Fibroblast of skin of left biceps (primary cell): ENCODE measurements at places on chromosomes 6 and 20.

DNA sequence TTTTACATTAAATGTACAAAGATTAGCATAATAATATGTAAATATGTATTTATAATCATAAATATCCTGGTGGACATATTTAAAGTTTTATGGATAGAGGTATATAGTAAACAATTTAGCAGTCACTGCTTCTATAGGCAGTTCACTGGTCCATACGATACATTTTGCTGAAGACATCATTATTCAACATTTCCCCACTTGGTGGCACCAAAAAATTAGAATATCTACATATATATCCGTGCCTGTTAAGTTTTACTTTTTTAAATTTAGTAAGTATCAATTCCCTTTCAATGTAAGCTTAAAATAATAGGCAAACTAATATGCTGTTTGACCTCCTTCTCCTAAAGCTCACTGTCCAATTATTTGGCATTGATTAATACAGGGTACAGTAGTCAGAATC, 64.2 kb downstream of the LMBRD1 start:
- DNase-seq = no peak

- DNase-seq = no peak
These were observed 160.2 kb downstream of the BTBD3 start for GRCh38 chr20:12077875-12078274.

DNA sequence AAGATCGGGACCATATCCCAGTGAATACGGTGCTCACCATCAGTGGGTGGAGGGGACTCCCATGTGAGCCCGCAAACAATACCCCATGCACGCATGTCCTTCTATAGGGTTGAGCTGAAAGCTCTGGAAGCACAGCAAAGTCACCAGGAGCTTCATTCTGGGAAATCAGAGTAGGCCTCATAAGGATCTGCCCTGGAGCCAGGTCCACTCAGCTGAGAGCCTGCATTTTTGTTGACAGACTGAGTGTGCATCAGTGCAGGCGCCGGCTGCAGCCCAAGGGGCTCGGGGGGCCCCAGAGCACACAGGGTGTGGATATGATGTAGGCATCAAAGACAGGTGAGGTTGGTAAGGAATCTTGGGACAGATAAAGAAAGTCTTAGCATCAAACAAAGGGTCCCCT, 79.8 kb upstream of the CD93 start:
- DNase-seq = no peak

DNA sequence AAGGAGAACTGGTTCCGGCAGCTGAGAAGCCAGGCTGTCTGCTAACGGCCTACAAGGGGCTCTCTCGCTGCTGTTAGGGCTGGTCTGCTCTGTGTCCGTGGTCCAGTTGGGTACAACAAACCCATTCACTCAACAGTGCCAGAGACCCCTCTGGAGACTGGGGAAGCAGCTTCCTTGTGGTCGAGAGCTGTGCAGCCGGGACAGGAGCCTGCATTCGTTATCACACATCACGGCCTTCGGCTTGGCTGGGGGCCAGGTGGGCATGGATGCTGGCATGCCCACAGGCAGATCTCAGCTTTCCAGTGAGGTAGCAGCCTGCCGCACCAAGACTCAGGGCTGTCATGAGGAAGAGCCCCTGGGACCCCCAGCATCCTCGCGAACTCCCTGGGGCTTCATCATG, 124.7 kb downstream of the PREX1 start:
- DNase-seq = no peak

- no peak for DNase-seq
These were observed 50.4 kb downstream of the UNC5CL start for GRCh38 chr6:40988634-40989033.

- no peak for DNase-seq
These were observed 173.2 kb downstream of the DOK5 start for GRCh38 chr20:54648421-54649142.

- DNase-seq = no peak
These were observed 206.3 kb downstream of the PREX1 start for GRCh38 chr20:48621376-48622078.

GRCh38 chr6:50288881-50289280, 239.2 kb upstream of the DEFB112 start:
- peak; percentile 6 for DNase-seq

DNA sequence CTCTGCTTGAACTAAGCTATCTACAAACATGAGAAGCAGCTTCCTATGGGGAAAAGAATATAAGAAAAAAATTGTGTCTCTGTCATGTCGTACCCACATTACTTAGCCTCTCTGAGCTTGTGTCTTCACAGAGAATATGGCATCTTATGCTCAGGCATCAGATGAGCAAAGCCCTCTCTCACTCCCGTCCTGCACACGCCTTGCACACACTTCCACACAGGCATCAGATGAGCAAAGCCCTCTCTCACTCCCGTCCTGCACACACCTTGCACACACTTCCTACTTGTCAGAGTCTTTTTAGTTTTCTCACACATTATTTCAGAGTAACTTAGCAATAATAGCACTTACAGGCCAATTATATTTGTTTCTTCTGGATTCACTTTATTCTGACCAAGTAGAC, 79.0 kb upstream of the DUSP22 start:
- no peak for DNase-seq

DNA sequence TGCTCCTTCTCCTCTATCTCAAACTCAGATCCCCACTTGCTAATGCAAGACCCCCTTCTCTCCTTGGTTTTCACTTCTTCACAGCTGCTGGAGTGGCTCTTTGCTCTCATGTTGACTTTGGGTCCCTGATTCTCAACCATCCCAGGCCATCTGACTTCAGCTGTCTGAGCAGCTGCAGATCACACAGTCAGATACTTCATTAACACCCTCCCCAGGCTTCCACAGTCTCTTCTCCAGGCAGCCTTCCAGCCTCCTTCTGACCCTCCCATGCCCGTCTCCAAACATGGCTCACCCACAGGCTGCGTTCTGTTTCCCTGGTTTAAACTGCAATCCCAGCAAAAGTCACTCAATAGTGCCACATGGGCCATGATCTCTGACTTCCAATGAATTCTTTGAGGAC, 65.4 kb downstream of the HIVEP2 start:
- no peak for DNase-seq

DNA sequence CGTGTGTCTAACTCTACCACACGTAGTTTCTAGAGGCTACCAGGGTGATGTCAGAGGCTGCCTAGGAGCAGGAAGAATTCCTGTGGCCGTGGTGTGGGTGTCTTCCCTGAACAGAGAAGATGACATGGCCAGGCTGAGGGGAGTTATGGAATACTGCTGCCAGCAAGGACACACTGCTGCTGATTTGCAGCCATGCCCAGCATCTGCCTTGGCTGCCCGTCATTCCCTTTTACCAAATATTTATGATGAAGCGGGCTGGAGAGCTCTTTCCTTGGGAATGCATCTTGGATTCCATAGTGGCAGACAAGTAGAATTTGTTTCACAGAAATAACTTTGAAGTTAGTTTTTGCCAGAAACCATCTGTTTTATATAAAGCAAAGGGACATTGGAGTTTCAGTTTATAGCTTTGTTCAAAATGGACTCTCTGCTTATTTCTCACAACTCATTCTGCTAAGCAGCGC, 80.8 kb upstream of the VSTM2L start:
- DNase-seq = peak; percentile 77

DNA sequence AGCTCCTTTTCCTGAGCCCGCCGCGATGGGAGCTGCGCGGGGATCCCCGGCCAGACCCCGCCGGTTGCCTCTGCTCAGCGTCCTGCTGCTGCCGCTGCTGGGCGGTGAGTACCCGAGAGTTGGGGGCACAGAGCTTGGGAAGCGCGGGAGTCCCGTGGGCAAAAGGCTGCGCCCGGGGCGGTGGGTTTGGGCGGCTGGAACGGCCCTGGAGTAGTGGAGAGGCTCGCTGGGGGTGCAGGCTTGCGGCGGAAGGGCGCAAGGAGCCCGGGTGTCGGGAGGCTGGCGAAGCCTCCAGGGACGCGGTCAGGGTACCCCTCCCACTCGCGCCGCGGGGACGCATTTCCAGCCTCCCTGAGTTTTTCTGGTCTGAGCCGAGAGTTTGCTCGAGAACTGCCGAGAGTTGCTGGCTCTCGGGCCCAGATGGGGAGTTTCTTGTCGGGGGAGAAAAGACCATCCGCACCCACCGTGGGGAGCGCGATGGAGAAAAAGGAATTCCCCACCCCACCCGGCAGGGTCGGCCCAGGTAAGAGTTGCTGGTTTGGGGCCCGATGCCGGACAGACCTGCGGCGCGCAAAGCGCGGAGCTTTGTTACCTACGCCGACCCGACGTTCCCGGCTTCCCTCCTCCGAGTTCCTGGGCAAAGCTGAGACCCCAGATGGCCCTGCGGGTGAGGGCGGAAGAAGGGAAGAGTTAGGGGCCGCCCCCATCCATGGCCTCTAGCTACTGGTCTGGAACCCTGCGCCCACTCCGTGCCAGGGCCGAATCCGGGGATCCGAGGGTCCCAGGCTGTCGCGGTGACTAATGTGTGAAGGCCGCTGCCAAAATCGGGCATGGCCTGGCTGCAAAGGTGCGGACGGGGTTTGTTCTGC, 584 bp downstream of the PTK7 start:
- no peak for DNase-seq

DNA sequence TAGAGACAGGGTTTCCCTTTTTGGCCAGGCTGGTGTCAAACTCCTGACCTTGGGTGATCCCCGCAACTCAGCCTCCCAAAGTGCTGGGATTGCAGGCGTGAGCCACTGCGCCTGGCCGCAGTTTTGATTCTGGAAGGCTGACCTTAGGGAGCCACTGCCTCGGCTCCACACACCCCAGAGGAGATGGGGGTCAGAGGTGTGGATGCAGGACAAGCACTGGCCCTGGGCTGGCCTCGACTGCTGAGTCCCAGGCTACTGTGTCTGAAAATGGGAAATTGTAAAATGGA, 1.5 kb downstream of the ZBP1 start:
- no peak for DNase-seq

GRCh38 chr20:49460916-49461315, 21.6 kb downstream of the KCNB1 start:
- no peak for DNase-seq

DNA sequence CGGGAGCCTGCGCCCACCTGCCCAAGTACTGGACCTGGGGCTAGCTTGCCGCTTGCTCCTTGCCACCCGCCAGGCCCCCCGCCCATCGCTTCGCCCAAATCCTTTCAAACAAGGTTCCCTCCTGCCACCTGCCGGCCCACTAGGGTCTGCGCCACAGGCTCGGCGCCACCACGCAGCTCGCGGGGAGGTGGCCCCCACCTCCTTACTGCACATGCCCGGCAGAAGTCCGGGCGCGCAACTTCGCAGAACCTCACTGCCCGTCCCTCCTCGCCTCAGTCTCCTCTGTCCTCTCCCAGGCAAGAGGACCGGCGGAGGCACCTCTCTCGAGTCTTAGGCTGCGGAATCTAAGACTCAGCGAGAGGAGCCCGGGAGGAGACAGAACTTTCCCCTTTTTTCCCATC, 11.2 kb downstream of the GNAS-AS1 start:
- no peak for DNase-seq

- DNase-seq = no peak
These were observed 39.2 kb upstream of the IL17A start for GRCh38 chr6:52146851-52147445.

- DNase-seq = no peak
These were observed 92.4 kb downstream of the COL12A1 start for GRCh38 chr6:75113446-75113845.

GRCh38 chr6:37705239-37706051, 7.8 kb upstream of the MDGA1 start:
- peak; percentile 76 for DNase-seq
